ENCODE measurements at places on chromosomes 2 and 18.

GRCh38 chr2:94753466-94753998 is 117.7 kb upstream of the TEKT4 start:
- DNase-seq, result no peak

- DNase-seq, result no peak
Observed at GRCh38 chr2:72096181-72096580, 51.5 kb downstream of the CYP26B1 start.

- no peak for DNase-seq
Observed at GRCh38 chr2:216687646-216688045, 7.7 kb downstream of the IGFBP5 start.

DNA sequence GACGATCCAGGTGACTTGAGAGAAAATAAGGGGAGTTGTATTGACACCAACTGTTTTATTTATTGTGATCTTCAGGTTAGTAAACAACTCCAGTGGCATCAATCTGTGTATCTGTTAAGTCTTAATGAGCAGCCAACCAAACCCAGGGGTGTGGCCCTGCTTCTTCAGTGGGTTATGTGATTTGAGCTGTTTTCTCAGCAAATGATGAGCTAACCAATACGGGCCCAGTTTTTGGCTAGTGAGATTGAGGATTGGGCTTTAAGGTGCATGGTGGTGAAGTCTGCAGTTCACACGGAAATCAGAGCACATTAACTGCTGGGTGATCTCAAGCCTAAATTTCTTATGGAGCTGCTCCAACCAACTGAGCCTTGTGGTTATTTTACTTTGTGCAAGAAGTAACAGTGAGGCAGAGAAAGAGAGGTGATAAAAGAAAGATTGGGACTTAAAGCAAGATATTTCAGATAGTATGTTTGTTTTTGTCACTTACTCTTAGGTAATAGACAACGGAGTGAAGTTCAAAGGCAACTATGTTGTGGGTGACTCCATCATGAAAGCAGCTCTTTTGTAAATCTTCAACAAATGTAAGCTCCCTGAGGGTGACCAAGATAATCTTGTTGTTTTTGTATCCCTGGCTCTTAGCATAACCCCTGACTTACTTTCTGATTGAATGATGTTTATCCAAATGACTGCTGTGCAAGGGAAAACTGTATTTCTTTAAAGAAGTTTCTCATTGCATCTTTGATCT is 2.4 kb downstream of the MTCL1 start:
- no peak for DNase-seq

DNA sequence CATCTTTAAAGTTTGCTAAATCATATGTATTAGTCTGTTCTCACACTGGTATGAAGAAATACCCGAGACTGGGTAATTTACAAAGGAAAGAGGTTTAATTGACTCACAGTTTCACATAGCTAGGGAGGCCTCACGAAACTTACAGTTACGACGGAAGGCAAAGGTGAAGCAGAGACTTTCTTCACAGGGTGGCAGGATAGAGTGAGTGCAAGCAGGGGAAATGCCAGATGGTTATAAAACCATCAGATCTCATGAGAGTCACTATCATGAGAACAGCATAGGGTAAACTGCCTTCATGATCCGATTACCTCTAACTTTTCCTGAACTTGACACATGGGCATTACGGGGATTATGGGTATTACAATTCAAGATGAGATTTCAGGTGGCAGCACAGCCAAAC is 1075.2 kb upstream of the NRXN1 start:
- no peak for DNase-seq

GRCh38 chr18:29512203-29512602 is 1335.3 kb upstream of the CDH2 start:
- DNase-seq, result no peak

- DNase-seq, result no peak
Observed at GRCh38 chr2:109382951-109383350, 230.8 kb downstream of the SEPTIN10 start.

DNA sequence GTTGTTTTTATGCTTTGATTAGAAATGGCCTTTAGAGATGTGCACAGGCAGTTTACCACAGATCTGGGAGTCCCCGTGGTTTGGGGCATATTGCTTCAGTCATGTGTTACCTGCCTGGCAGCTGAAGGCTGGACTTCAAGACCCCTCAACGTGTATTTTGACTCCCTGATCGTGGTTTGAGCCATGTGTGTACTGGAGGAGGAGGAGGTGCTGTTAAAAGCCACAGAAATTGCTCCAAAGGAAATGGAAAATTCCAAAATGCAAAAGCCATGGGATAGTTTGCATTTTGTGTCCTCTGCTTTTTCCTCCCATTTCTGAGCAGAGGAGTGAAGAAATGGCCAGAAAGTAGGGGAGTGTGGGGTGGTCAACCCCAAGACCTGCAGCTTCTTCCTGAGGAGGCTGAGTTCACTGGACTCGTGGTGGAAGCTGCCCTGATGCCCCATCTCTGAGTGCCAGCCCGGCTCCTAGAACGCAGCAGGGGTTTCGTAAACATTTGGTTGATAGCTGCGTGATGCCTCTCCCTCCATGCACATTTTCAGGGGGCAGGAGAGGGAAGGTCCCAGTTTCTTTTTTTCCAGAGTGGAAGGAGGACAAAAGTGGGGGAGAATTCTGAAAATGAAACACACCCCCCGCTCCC is 45.7 kb downstream of the ITGB1BP1 start:
- no peak for DNase-seq

DNA sequence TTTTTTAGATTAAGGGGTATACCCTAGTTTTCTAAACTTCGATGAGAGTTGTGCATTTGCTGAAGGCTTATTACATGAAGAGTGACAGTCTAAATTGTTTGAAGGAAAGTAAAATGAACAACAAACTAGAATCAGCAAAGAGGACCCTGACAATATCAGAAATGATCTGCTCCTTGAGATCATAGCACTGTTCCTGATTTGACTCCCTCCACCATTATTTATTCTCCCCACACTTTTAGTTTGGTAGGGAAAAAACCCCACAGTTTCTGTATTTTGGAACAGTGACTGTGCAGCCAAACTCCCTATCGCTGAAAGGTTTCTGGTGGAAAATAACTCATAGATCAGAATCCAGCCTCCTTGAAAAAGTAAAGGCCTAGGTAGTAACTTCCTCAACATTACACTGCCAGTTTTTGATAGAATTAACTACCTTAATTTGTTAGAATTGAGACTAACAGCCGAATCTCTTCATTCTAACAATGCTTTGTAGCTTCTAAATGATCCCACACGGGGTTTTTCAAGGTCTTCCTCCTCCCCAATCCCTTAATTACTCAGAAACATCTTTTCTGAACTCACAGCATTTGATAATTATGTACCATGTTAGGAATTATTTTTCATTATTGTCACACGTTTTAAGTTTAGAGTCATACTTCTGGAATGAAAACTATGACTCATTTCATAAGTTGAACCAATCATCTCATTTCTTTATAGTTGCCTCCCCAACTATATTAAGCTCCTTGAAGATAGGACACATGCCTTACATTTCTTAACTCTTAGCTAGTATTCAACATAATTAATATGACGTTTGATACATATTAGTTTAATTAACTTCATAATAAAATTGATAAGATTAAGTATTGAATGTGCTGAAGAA is 2.9 kb downstream of the MYL12A start:
- DNase-seq, result no peak

DNA sequence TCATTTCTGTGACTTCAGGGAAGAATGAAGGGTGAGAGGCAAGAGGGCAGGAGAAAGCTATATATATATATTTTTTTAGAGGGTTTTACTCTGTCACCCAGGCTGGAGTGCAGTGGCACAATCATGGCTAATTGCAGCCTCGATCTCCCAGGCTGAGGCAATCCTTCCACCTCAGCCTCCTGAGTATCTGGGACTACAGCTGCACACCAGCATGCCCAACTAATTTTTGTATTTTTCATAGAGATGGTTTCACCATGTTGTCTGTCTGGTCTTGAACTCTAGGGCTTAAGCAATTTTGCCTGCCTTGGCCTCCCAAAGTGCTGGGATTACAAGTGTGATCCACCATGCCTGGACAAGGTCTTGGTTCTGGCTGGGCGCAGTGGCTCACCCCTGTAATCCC is 3.4 kb downstream of the ATIC start:
- DNase-seq, result no peak

DNA sequence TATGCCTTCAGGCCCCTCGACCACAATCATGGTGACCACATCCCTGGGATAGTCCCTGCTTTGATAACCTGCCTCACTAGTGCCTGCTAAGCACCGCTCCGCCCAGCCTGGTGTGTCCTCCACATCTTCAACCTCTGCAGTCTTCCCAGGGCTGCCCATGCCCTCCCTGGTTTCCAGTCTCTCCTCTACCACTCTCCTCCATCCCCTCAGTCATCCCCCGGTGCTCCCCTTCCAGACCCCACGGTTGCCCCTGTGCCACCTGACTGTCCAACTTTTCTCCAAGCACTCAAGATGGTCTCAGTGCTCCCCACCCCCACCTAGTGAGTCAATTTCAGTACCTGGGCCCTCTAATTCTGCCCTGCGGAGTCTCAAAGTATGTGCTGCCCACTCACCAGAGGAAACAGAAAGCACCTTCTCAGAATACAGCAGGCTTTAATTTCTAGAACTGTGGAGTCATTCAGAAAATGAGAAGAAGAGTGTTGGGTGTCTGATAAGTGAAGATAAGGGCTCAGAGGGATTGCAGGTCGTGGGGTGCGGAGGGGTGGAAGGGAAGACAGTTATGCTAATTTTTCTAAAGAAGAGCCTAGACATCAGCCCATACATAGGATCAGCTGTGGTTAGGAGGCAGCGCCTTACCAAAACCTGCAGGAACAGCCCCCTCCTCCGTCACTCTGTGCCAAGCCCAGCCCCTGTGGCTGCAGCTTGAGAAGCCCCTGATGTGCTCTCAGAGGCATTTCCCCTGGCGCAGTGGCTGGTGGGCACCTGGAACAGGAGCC is 53.6 kb upstream of the CAB39 start:
- DNase-seq, result no peak

GRCh38 chr2:113257516-113258264 is 21.0 kb downstream of the PAX8 start:
- DNase-seq, result no peak
